ENCODE measurements at places on chromosomes 2 and 18. TPM values are rescaled to one million over a fixed set of nuclear protein-coding genes. Genes with fewer than 3 reads are reported as not detected.

COL4A3 gene
- under 0.01 TPM for total RNA-seq

PIEZO2 gene
- 342 TPM for total RNA-seq

ALPG gene
- total RNA-seq = 0.05 TPM

TMEM18 gene
- 22.2 TPM for total RNA-seq

UGT1A3 gene
- not detected for total RNA-seq

CPLX4 gene
- total RNA-seq = not detected

ALPP gene
- total RNA-seq = not detected

TMEM87B gene
- 51.1 TPM for total RNA-seq

PSTPIP2 gene
- total RNA-seq = 0.68 TPM
